Panc1 (cell line): ENCODE measurements at places on chromosomes 6 and 20. TPM values are rescaled to one million over a fixed set of nuclear protein-coding genes. Genes with fewer than 3 reads are reported as not detected.

GRCh38 chr6:61989616-61990015 is 296.4 kb downstream of the KHDRBS2 start:
- no peak for DNase-seq
- no peaks in the 10 kb centered on the region for H3K27me3 ChIP-seq
- H3K36me3 ChIP-seq: no peaks in the 10 kb centered on the region
- H3K4me3 ChIP-seq: no peak overlapping the region
- no peak overlapping the region for H3K27ac ChIP-seq
- H3K4me1 ChIP-seq: no peaks in the 10 kb centered on the region

- peak overlapping the region; percentile 58 for H3K27ac ChIP-seq
- no peaks in the 10 kb centered on the region for H3K36me3 ChIP-seq
- DNase-seq: no peak
- peaks cover 36% of the 10 kb centered on the region for H3K4me1 ChIP-seq
- H3K4me3 ChIP-seq: no peak overlapping the region; the same call in 1 of the 2 replicates
- no peaks in the 10 kb centered on the region for H3K27me3 ChIP-seq
Observed at GRCh38 chr20:63847237-63848002, 13.9 kb upstream of the ABHD16B start.

GRCh38 chr20:22890594-22891300 is 144.4 kb upstream of the SSTR4 start:
- DNase-seq: no peak
- H3K4me1 ChIP-seq: no peaks in the 10 kb centered on the region
- H3K4me3 ChIP-seq: no peak overlapping the region
- H3K27me3 ChIP-seq: no peaks in the 10 kb centered on the region
- H3K36me3 ChIP-seq: no peaks in the 10 kb centered on the region
- no peak overlapping the region for H3K27ac ChIP-seq

GRCh38 chr20:47029845-47030244 is 135.2 kb downstream of the EYA2 start:
- H3K4me1 ChIP-seq: no peaks in the 10 kb centered on the region
- H3K27me3 ChIP-seq: no peaks in the 10 kb centered on the region
- no peak for DNase-seq
- H3K36me3 ChIP-seq: no peaks in the 10 kb centered on the region

GRCh38 chr6:15230827-15231226 is 15.0 kb upstream of the JARID2 start:
- no peaks in the 10 kb centered on the region for H3K36me3 ChIP-seq
- no peak overlapping the region for H3K4me3 ChIP-seq
- DNase-seq: no peak
- no peak overlapping the region for H3K27ac ChIP-seq
- no peaks in the 10 kb centered on the region for H3K4me1 ChIP-seq
- no peaks in the 10 kb centered on the region for H3K27me3 ChIP-seq

The CALHM4 gene
- not detected for total RNA-seq

DNA sequence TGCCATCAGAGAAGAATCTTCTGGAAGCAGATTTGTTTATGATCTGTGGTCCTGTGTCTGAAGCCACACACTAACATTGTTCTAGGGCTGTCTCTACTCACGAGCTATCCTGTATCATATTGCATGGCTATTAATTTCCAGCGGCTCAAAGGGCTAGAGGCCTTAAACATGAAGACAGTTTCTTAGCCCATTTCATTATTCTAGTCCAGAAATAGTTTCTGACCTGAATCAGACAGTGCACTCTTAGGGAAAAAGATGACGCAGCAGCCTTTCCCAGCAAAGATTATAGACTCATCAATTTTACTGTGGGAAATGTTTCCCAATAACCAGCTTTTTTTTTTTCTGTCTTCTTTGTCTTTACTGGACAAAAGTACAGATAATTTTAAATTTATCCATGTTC is 105.3 kb upstream of the SUPT3H start:
- H3K27ac ChIP-seq: no peak overlapping the region
- no peaks in the 10 kb centered on the region; the same call in 1 of the 2 replicates for H3K36me3 ChIP-seq
- no peak for DNase-seq

The SS18L1 gene
- total RNA-seq: 21.6 TPM

The NHLRC1 gene
- 2.1 TPM for total RNA-seq

DNA sequence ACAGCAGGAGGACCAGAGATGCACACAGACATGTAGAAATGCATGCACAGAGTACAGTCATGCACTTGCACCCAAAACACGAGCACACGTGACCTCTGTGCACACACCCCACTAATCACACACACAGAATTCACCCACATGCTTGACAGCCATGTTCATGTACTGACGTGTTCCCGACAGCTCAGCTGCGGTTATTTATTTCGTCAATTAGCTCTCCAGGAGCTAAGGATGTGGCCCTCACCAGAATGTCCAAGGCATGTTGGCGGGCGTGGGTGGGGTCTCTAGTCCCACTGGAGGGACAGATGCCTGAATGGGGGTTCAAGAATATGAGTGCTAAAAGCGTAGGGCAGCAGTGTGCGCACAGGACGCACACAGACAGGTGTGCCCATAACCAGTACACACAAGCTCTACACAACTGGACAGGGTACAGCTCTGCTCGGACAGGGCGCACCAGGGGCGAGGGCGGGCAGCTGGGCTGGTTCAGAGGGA is 571 bp upstream of the PRPF6 start:
- peaks cover 10% of the 10 kb centered on the region for H3K36me3 ChIP-seq
- H3K4me3 ChIP-seq: peak overlapping the region; percentile 76
- DNase-seq: no peak
- H3K4me1 ChIP-seq: peaks cover 33% of the 10 kb centered on the region
- peak overlapping the region; percentile 89 for H3K27ac ChIP-seq

- no peak overlapping the region for H3K27ac ChIP-seq
- no peaks in the 10 kb centered on the region for H3K36me3 ChIP-seq
- no peak for DNase-seq
- no peaks in the 10 kb centered on the region for H3K4me1 ChIP-seq
- no peak overlapping the region for H3K4me3 ChIP-seq
Observed at GRCh38 chr6:154350293-154350692, 6.3 kb downstream of the IPCEF1 start.

The CAP2 gene
- total RNA-seq: 37.0 TPM

- peak overlapping the region; percentile 57; the same call in 1 of the 2 replicates for H3K27ac ChIP-seq
- no peak for DNase-seq
- H3K4me1 ChIP-seq: peaks cover 16% of the 10 kb centered on the region
- H3K4me3 ChIP-seq: no peak overlapping the region
Observed at GRCh38 chr6:43922426-43923375, 152.7 kb downstream of the VEGFA start.

- H3K27me3 ChIP-seq: peaks cover 3% of the 10 kb centered on the region; the same call in 1 of the 2 replicates
- no peak overlapping the region for H3K4me3 ChIP-seq
- no peak overlapping the region for H3K27ac ChIP-seq
- no peaks in the 10 kb centered on the region for H3K36me3 ChIP-seq
Observed at GRCh38 chr6:109513571-109514071, 30.6 kb upstream of the ZBTB24 start.

The CLIC1 gene
- 583 TPM for total RNA-seq

DNA sequence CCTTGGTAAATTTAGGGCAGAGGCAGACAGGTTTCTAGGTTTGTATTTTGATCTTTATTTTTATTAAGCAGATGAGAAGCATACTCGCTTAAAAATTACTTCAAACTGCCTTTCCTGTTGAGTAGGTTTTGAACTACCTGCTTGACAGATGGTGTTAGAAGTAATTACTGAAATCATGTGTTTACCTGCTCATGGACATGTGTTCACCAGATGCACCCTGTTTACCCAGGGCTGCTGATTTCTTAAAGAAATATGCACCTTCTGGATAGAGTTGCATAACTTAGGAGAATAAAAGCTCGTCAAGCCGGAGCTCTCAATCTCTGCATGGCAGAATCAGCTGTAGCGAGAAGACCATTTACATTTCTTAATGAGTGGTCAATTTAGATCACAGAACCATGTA is 165.1 kb downstream of the CDKAL1 start:
- H3K27ac ChIP-seq: no peak overlapping the region
- H3K4me3 ChIP-seq: no peak overlapping the region
- H3K4me1 ChIP-seq: no peaks in the 10 kb centered on the region
- 0 out of 2 replicates have a peak, but pooled peaks cover 2% of the 10 kb centered on the region for H3K36me3 ChIP-seq
- no peaks in the 10 kb centered on the region for H3K27me3 ChIP-seq
- DNase-seq: no peak
